ENCODE measurements at places on chromosomes 5 and 9.

DNA sequence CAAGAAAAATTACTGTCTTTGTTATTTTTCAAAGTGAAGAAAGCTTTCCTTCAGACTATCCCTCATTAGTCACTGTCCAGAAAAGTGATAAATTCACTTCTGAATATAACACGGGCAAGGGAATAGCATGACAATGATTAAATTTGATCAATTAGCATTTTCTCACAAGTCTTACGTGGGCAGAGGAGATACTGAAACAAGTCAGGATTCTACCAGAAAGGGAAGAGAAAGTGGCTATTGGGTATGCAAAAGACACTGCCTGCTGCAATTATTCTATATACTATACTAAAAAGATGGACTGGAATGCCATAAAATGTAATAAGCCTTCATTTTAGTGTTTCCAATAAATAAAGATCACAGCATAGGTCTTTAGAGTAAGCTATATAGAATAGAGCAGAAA is 7.4 kb downstream of the COX7C start:
- DNase-seq = no peak

DNA sequence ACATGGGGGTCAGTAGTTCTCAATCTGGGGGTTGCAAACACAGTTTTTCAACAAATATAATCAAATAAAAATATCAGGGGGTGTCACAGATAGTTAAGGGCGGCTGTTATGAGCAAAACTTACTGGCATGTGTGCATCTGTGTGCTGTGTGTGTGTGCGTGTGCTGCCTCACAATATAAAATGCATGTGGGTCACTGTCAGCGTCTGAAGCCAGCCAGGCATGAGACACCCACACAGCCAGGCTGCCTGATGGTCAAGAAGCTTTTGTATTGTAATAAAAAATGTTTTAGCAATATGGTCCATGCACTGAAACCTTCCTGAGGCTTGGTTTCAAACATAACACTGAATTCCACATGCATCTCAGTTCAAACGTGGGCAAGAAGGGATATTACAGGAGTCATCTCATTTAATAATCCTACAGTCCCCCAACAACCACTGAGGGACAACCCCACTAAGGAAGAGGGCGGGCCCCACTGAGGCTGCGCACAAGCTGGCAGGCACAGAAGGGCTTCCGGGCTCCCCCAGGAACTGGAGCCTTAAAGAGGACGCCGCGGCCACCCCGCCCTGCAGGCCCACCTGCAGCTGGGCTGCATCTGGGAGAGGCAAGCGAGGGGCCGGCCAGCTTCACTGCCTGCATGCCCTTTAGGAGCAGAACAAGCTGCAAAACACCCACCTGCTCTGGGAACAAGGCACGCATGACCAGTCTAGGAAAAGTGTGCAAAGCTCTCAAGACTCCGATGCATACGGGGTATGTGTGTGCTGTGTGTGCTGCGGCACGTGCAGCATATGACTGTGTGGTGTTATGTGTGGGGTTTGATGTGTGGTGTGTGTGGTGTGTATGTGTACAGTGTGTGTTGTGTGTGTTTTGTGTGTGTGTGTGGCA is 14.1 kb downstream of the SEMA4D start:
- DNase-seq = no peak

- DNase-seq = no peak
Measured at GRCh38 chr9:127506814-127507750, 55.8 kb downstream of the LRSAM1 start.

DNA sequence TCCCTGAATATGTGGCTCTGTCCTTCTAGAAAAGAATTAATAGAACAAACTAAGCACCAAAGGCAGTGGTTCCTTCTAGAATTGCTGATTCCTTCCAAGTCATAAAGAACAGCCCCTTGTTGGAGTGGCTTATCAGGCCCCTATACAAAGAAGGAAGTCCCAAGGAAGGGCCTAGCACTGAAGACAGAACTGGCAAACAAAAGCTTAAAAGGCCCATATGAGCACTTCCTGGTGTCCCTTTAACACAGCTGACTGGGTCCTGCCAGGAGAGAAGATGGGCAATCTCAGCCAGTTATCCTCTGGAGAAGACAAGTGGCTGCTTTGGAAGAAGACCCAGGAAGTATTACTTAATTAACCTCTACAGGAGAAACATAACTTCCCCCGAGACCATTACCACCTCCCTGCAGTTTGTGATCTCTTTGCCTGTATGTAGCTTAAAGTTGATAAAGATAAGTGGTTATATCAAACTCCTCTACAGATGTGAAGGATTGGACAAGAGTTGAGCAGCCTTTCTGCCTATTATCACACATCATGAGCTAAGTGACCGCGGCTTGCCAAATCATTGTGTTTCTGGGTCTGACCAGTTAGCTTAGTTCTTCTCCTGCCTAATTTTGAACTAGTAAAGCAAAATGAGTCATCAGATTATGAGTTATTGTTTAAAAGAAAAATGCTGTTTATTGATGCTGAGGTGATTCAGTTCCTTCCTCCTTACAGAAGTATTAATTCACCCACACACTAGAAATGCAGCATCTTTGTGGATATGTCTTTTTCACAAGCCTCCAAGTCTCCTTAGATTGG is 13.3 kb upstream of the STING1 start:
- peak; percentile 36 for DNase-seq

GRCh38 chr9:119451426-119451825 is 82.2 kb upstream of the BRINP1 start:
- peak; percentile 22 for DNase-seq

- no peak for DNase-seq
Measured at GRCh38 chr9:110846215-110846614, 177.6 kb downstream of the MUSK start.

- no peak for DNase-seq
Measured at GRCh38 chr5:140005145-140005591, 37.9 kb downstream of the NRG2 start.

DNA sequence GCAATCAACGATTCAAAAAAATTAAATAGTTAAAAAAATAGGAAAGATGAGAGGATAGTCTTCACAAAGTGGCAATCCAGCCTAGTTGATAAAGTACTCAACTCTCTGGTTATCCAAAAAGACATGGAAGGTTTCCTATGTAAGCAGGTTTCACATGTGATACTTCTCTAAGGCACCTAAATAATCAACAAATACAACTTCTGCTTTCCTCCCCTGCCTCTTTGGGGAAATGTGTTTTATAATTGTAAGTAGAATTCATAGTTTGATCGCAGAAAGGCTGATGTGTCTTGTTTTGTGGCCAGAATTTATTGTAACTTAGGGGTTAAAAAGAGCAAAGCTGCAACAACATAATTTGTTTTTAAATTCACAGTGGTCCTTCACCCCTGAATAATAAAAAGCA is 855.5 kb upstream of the DMAC1 start:
- peak; percentile 58 for DNase-seq

- DNase-seq = no peak
Measured at GRCh38 chr9:81268048-81268447, 421.3 kb downstream of the TLE1 start.

DNA sequence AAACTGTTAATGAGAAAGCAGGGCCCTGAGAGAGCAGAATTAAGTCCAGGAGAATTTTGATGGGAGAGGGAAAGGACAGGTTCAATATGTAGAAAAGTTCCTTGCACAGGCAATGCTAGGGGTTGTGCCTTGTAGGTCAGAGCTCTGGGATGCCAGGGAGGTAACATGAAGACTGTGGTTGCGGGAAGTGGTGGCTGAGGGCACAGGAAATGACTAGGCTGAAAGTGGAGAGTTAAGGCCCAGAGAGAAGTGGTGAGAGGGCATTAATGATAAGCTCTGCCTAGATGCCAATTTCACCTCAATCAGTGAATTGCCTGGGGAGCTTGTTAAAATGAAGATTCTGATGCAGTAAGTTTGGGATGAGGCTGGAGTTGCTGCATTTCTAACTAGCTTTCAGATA is 31.5 kb upstream of the PPP3R2 start:
- DNase-seq = peak; percentile 70

DNA sequence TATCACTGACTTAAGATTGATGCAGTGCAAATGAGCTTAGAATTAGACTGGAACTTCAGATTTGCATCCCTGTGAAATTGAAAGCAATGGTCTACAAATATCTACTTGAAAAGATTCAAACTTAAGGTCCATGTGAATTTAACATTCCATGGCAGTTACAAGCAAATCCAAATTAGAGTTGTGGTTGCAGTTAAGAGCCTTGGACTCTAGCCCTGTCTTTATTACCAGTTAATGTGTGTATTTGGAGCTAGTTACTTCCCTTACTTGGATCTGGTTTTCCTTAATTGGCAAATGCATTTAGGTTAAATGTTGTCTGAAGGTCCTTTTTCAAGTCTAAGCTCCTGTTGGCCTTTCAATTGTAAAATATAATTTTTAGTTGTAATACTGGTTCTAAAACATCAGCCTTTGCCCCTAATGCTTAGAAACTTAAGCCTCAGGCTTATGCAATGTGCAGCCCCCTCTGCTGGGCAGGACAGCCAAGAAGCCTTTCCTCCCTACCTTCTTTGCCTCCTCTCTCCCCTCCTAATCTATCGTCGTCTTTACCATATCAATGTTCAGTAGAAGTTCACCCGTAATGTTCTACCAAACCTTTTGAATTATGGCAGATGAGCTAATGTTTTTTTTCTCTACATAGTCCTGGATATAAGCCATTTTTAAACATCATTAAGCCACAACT is 59.5 kb downstream of the ERMP1 start:
- no peak for DNase-seq

- peak; percentile 3 for DNase-seq
Measured at GRCh38 chr5:69367697-69368279, 1.5 kb downstream of the AK6 start.

DNA sequence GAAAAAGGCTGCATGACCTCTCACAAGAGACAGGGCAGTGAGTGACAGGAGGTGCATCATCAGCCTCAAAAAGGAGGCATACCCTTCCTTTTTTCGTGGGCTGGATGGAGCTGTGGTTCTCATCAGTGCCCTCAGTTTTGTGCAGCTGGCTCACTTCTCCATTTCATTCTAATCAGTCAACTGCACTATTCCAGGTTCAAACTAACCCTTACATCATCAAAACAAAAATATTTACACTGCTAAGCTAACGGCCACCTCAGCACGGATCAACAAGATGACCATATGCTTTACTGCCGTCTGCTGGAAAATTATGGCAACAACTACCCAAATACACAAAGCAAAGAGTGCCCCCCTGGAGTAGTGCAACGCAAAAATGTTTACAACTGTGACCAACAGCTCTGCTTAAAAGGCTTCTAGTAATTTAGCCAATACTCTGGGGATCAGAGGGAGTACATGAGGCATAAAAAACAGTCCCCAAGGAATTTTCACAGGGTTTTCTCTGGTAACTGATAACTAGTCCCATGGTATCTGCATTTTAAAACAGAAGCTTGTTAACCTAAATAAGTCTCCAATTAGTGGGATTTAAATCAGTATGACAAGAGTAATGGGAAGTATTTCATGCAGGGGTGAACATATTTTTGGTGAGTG is 10.8 kb downstream of the KCNV2 start:
- DNase-seq = peak; percentile 96

DNA sequence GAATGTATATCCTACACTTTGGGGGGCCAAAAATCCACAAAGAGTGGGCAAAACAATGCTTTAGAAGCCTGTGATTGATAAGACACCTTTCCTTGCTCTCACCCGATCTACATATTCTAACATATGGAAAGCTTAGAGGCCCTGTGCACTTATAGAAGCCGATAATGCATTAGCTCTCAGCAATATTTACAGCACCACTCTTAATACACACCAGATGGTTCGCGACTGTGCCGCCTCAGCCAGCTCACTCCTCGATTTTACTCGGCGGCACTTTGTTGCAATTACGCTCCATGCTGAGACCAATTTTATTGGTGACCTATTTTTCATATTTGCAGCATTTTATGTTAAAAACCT is 18.8 kb downstream of the NR2F1 start:
- DNase-seq = no peak

DNA sequence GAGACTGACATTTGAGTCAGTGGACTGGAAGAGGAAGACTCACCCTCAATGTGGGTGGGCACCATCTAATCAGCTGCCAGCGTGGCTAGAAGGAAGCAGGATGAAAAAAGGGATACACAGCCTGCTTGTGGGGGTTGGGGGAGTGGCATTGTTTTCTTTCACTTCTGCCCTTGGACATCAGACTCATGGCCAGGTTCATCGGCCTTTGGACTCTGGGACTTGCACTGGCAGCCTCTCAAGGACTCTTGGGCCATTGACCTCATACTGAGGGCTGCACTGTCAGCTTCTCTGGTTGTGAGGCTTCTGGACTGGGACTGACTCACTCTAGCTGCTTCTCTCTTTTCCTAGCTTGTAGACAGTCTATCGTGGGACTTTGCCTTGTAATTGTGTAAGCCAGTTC is 374.9 kb downstream of the TLE1 start:
- peak; percentile 57 for DNase-seq

DNA sequence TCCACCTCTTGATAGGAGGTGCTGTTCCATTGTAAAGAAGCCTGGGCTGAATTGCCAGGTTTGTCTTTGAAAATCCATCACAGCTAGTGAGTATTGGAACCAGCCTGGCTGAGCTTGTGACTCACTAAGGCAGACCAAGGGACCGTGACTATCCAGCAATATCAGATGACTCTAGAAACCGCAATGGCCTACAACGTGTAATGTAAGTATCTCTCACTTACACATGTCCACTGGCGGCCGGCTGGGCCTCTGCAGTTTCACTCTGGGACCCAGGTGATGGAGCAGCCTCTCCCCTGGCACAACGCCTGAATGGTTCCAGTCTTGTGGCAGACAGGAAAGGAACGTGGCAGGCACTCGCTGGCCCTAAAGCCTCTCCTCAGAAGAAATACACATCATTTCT is 3.1 kb upstream of the HRH2 start:
- peak; percentile 78 for DNase-seq

- DNase-seq = peak; percentile 34
Measured at GRCh38 chr5:11050596-11051304, 289.7 kb upstream of the DAP start.

DNA sequence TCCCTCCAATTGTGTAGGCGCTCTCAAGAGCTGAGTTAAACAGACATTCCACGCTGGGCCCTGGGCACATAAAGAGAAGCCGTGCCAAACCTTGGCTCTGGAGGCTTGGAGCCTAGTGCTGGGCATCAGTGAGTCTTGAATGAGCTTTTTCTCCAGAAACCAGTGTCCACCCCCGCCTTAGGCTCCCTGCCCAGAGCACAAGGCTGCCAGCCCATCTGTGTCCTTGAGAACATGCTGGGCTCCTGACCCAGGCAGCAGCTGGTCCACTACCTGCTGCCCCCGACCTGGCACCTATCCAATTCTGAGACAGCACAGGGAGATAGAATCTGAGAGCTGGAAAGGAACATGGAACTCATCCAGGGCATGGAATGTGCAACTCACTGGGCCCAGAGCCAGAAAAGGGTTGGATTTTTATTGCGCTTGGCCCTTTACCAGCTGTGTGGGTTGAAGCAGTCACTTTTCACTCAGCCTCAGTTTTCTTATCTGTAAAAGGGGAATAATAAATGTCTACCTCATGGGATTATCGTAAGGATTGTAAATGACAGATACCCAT is 92.4 kb upstream of the CPLX2 start:
- DNase-seq = no peak

GRCh38 chr5:81020478-81021167 is 60.5 kb downstream of the RASGRF2 start:
- no peak for DNase-seq

GRCh38 chr5:142324136-142324870 is 518 bp downstream of the SPRY4 start:
- no peak for DNase-seq

GRCh38 chr5:149471406-149472183 is 79.6 kb downstream of the CSNK1A1 start:
- no peak for DNase-seq
